ENCODE measurements at places on chromosomes 1 and 21.

DNA sequence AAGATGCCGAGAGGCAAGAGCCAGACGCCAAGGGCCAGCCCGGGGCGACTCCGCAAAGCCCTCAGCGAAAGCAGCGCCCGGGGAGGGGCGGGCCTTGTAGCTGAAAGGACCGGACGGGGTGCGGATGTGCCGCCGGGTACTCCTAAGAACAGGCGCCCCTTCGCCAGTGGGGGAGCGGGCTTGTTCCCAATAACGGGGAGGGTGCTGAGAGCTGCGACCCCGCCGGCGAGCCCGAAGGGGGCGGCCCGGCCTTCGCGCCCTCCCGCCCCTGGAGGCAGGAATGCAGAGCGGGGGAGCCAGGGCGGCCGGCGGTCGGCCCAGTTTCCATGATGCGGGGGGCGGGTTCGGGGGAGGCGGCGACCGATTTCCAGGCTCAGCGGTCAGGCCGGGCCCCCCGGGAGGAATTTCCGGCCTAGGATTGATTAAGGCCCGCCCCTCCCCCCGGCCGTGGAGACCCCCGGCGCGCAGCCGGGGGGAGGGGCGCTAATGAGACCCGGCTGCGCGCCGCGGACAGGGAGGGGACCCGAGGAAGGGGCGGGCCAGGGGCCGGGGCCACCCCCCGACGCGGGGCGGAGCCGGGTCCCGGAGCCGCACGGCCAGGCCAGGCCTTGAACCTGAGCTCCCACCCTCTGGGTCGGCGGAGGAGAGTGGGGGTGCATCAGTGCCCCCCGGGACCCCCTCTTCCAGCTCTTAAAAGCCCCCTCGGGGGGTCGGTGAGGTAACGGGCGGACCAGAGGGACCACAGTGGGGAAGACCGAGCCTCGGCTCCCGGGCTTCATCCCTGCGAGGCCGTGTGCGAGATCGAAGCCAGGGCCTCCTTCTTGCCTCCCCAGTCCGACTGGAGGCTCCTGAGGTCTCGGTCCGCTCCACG, 898 bp upstream of the TMEM200B start:
- peak; percentile 82 for DNase-seq

DNA sequence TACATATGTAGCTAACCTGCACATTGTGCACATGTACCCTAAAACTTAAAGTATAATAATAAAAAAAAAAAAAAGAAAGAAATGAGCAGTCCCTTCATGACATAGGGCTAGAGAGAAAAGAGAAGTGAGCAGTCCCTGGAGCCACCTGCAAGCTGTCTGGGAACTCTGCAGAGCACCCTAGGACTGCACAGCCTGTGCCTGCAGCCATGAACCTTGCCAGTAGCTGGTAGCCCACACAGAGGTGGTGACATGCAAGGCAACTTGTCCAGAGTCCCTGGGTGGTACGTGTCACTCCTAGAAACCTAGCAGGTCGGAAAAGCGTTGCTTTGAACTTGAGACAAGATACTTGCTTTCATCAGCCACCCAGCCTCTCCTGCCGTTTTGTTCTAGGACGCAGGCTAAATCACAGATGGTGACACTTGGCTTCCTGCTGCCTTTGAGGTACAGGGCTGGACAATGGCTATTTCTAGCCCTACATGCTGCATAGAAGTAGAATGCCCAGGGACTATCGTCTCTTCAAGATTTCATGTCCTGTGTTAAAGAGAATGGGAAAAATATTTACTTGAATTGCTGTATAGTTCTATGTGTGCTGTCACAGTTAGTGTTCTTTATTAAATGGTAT, 260.9 kb downstream of the LTN1 start:
- DNase-seq, result no peak

DNA sequence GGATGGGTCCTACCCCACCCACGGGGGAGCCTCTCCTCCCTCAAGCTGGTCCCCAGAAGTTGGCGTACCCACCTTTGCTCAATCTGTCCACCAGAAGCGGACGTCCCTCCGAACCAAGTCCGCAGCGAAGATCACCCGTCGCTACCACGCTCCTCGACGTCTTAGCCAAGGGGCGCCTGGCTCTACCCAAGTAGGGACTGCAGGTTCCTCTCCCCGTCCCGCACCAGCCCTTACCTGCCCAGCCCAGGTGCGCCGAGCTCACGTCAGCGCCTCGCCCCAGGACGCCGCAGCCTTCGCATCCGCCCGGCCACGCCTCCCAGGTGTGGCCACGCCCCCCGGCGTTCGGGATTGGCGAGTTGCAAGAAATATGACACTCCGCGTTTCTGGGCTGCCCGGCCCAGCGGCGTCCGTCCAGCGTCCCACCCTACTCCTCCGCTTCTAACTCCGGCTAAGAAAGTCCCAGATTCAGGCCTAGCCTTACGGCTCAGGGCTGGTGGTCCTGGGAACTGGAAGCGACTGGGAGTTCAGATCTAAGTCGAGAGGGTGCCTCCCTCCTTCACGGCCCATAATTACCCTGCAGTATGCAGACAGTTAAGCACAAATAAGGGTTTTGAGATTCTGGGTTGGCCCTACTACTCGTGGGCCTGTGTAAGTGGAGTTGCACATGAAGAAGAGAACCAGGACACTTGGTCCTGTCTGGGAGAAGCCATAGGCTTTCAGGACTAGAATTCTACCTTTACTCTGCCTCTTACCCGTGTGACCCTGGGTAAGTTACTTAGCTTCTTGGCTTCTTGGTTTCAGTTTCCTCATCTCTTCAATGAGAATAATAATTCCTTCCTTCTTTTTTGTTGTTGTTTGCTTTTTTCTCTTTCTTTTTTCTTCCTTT, at the start of gene IRF6:
Gene IRF6, minus strand, starts transcription at position 268 of the 886 bp plus-strand sequence. CDS start 4,729 bp downstream, outside the sequence.
- peak; percentile 99 for DNase-seq

- DNase-seq, result no peak
Observed at GRCh38 chr1:109769330-109770078, 5.8 kb upstream of the EPS8L3 start.

DNA sequence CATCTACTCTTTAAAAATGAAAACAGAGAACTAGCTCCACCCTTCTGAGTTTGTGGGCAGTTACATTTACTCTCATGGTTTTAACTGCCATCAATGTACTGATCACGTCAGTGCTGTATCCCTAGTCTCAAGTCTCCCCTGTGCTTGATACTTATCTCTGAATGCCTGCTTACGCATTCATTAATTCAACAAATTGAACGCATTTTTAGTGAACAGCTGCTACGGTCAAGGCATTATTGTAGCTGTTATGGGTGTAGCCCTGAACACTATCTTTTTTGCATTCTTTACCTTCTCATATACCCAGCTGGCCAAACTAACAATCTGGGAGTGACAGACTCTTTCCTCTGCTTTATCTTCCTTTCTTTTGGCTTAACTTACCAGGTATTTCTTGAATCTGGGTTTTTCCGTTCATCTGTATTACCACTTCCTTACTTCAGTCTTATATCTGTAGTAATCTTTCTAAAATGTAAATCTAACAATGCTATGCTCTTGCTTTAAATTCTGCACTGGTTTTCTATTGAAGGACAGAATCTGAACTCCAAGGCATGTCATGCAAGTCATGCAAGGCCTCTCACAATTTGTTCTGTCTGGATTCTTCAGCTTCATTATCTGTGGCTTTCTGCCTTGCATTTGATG, 33.3 kb downstream of the SMG7 start:
- no peak for DNase-seq

GRCh38 chr1:178364782-178365181, 132.0 kb downstream of the CLEC20A start:
- DNase-seq, result no peak

- no peak for DNase-seq
Observed at GRCh38 chr1:90561103-90561783, 155.9 kb downstream of the BARHL2 start.

- peak; percentile 25 for DNase-seq
Observed at GRCh38 chr1:11790880-11791715, 14.7 kb downstream of the MTHFR start.

GRCh38 chr1:107379826-107380225, 239.0 kb downstream of the NTNG1 start:
- DNase-seq, result no peak

DNA sequence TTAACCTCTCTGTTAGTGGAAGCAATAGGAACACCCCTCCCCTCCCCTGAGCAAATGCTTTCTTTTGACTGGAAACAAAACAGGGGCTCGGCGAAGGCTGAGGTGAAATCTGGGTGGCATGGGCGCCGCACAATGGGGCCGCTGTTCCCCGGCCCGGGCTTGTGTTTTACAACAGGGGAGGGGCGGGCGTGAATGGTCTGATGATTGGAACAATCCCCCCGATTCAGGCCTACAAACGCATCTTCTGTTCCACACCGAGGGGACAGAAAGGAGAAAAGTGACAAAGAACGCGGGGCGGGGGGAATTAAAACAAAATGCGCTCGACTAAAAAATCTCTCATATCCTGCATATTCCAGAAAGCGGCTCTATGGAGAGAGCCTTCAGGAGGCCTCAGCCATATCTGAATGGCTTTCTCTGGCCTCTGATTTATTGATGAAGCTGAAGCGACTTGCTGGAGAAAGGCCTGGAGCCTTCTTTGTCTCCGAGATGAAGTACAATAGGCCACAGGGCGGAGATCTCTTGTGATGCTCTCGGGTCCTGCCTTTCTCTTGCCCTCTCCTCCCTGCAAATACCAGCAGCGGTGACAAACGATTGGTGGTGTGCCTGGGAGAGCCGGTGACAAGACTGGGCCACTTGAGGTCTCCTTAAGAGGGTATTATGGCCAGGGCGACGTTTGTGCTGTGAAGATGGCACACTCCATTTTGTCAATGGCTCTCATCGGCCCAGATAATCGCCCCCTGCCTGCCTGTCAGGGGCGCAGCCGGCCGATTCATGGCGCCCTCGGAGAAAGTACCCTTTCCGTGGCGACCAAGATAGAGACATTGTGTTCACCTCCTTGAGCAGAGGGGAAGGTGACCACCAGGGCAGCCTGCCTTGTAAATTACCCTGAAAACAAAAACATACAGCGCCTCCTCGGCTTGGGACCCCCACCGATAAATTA, 47.1 kb upstream of the OLIG2 start:
- no peak for DNase-seq

GRCh38 chr1:5989731-5990271, 2.4 kb downstream of the NPHP4 start:
- DNase-seq, result no peak

GRCh38 chr1:200668514-200669313, 993 bp downstream of the DDX59 start:
- DNase-seq, result peak; percentile 36

DNA sequence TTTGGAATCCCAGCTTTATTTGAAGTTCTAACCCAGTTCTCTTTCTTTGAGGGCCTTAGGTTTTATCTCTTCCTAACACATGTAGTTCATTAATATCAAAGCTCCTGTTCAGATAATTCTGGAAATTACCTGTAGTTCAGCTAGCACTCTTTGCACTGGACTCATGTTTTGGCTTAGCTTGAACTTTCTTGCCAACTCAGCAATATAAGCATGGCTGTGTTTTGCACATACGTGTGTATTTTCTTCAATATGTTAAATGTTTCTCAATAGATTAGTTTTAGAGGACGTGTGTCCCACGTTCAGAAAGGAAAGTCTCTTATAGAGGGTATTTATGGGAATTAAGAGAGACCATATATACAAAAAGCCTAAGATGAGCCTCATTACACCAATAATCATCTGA, 271.8 kb upstream of the USP25 start:
- DNase-seq, result no peak

DNA sequence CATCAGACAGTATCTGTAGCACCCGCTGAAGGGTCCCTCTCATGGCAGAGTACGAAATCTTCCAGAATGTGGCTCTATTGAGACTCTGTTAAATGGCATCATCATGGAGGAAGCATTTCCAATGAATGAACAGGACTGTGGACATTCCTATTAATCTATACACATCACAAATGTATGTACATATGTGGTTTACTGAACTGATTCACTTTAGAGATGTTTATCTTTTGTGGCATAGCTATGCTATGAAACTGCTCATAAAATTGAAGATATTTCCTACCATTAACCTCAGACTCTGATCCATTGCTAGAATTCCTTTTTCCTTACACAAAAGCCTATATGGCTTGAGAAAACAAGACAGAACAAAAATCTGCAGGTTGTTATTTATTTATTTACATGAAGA, 259.6 kb upstream of the RRP15 start:
- no peak for DNase-seq

DNA sequence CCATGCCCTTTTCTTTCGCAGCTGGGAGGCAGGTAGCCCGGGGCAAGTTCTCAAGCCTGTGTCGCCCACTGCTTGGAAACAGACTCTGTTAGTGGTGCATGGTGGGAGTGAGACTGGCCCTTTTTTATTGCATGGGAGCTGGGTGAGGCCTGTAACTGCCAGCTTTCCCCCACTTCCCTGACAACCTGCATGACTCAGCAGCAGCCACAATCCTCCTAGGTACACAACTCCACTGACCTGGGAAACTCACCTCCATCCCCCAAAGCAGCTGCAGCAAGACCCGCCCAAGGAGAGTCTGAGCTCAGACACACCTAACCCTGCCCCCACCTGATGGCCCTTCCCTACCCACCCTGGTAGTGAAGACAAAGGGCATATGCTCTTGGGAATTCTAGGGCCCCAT, 25.8 kb downstream of the PIGP start:
- peak; percentile 77 for DNase-seq

DNA sequence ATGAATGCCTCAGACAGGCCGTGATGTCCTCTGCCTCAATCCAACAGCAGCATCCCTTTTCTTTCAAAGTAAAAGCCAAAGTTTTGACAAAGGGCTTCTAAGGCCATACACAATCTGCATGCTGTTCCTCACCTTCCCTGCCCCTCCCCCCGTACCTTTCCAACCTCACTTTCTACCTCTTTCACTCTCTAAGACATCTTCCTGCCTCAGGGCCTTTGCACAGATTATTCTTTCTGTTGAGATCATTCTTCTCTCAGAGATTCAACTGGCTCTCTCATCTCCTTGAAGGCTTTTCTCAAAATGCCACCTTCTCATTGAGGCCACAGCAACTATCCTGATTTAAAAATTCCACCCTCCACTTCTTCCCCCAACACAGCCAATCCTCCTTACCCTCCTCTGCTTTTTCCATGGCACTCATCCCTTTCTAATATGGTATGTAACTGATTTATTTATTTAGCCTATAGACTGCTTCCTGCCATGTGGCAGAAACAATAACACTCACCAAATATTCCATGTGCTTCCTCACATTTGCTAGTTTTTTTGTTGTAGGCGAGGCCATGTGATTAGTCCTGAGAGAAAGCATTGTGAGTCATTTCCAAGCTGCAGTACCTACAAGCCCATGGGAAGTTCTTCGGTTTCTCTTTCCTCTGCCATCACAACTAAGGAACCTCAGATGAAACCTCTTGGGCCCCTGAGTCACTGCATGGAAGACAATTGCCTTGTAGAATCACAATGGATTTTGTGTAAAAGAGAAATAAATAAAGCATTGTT, 58.7 kb upstream of the GADD45A start:
- peak; percentile 90 for DNase-seq
